ENCODE measurements at places on chromosomes 4 and X.

DNA sequence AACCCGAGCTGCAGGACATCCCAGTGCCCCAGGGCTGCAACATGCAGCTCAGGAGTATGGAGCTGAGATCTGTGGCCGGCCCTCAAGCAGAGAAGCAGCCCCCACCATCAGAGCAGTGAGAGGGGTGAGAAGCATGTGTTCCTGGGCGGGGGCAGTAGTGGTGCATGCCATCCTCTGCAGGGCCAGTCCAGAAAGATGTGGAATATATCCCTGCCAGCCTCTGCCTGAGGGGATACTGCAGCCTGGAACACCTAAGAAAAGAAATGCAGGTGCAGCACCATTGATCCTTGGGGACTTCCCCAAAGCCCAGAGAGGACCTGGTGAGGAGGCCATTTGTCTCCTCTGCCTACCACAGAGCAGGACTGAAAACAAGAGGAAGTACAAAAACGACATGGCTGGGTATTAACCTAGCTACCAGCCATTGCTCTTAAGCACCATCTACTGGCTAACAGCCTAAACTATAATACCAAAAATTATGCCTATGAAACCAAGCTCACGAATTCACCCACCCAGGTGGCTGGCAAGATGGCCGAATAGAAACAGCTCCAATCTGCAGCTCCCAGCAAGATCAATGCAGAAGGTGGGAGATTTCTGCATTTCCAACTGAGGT lies 158.8 kb downstream of the ADGRA3 start:
- DNase-seq = no peak

DNA sequence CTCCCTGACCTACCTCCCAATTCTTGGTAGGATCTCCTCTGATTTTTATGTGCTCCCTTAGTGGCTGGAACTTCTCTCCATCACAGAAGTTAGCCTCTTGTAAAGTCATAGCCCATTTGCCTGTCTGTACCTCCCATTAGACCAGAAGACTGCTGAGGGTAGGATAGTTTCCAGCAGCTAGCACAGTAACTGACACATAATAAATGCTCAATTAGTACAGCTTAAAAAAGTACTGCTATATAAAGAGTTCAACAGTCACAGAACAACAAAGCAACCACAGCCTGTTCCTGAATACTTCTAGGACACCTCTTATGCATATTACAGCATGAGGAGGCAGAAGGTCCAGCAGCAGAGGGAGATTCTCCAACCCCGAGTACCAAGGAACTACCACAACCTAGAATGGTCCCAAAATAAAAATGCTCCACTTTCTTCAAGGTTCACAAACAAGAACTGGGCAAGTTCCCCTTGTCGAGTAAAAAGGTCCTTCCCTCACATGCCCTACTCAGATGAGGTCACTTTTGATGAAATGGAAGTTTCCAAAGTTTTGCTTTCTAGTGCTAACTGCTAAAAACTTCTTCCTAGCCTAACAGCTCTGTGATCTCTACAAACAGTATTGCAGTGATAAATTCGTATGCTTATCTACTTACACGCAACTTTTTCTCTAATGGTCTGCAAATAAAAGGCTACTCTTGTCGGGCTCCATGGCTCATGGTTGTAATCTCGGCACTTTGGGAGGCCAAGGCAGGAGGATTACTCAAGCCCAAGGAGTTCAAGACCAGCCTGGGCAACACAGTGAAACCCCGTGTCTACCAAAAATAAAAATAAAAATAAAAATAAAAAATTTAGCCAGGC lies 12.8 kb downstream of the MECP2 start:
- no peak for DNase-seq

GRCh38 chr4:95213366-95213765 lies 335.4 kb downstream of the UNC5C start:
- DNase-seq = no peak

GRCh38 chr4:143399113-143399949 lies 62.7 kb downstream of the GAB1 start:
- DNase-seq = no peak

DNA sequence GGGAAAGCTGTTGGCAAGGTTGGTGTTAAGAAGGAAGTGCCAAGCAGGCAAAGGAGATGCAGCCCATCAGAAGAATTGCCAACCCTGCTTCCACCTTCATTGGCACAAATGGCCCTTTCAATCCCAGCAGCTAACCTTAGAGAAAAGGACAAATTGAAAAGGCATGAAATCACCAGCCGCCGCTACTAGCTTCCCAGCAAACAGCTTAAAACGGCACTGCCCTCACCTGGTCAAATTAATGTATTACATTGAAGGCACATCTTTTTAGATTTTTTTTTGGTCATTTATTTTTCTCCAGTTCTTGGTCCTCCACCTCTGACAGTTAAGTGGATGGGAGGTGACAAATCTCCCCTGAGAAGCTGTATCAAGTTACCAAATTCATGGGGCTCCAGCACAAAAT lies 51.0 kb upstream of the NHSL2 start:
- DNase-seq = no peak

GRCh38 chr4:5544762-5545161 lies 163.6 kb downstream of the EVC2 start:
- no peak for DNase-seq

DNA sequence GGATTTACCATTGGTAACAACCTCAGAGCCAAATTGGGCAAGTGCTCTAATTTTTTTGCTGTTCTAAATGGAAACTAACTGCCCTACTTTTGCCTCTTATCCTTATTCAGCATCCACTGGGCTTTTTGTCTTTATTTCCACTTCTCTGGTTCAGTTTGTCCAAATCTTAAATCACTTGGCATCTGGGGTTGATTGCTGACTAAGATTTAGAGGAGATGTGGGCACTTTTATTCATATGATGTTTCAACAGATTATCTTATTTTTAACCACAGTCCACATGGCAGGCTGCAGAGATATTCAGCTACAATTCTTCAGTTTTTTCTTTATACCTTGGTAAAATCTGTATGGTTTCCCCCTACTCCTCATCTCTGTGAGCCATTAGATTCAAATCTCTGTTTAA lies 1161.4 kb upstream of the PCDH7 start:
- no peak for DNase-seq

- no peak for DNase-seq
These were observed 934.6 kb upstream of the GRID2 start for GRCh38 chr4:91369116-91369515.

DNA sequence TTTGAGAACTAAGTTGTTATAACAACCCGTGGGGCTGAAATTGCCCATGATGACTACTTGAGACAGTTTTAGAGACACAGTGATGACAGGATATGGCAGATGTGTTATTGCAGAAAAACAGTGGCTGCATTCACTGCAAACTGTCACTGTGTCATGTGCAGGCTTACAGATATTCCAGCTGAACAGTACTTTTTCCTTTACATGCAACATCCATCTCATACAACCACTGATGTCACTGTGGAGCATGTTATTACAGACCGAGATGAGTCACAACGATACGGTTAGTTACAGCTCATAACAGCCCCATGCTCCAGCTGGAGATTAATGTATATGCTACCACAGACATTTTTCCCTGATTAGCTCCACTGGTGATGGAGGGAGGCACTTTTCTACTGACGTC lies 207.4 kb downstream of the TMA16 start:
- DNase-seq = no peak

- no peak for DNase-seq
These were observed 476.3 kb upstream of the ADGRL3 start for GRCh38 chr4:60723796-60724195.

DNA sequence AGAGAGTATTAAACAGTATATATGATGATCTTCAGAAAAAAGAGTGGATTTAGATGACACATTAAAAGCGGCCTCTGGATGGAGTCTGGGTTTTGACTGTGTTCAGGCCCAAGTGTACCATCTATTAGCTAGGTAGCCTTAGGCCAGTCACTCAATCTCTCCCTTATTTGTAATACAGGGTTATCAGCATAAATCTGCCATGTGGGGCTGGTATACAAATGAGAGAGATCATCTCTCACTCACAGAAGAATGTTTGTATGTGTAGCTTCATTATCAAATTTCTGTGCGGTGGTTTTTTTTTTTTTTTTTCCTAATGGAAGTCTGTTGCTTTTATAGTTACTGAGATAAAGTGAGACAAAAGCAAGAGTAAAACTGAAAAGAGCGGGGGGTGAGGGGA lies 12.7 kb downstream of the SLC2A9 start:
- no peak for DNase-seq

DNA sequence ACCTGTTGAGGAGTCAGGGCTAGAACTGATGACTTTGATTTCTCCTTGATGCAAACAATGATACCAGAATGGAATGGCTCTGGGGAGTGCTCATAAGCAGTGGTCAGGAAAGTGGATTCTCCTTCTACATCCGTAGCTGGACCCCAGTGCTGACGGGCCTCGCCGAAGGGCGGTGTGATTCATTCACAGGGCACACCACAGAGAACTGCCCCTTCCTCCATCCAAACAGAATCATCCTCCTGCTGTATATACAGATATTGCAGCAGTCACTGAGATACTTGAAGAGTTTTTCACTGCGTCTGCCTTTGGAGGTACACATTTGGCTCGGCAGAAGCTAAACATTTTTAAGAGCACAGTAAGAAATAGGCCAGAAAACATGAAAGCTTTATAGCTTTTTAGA lies 7.3 kb upstream of the DCTD start:
- no peak for DNase-seq

DNA sequence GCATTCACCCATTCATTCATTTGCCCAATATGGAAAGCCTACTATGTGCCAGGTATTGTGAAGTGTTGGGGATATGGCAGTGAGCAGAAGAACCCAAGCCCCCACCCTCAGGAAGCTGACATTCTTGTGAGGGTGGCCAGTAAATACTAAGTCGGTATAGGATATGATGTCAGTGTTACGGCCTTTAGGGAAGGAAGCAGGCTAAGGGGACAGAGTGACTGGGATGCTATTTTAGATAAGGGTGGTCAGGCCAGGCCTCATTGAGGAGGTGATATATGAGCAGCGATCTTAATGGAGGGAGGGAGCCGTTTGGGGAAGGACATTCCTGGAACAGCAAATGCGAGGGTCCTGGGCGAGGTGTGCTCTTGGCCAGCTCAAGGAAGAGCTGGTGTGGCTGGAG lies 2.0 kb downstream of the ATP6AP1 start:
- DNase-seq = no peak

GRCh38 chr4:123524958-123525628 lies 128.5 kb downstream of the SPRY1 start:
- no peak for DNase-seq

DNA sequence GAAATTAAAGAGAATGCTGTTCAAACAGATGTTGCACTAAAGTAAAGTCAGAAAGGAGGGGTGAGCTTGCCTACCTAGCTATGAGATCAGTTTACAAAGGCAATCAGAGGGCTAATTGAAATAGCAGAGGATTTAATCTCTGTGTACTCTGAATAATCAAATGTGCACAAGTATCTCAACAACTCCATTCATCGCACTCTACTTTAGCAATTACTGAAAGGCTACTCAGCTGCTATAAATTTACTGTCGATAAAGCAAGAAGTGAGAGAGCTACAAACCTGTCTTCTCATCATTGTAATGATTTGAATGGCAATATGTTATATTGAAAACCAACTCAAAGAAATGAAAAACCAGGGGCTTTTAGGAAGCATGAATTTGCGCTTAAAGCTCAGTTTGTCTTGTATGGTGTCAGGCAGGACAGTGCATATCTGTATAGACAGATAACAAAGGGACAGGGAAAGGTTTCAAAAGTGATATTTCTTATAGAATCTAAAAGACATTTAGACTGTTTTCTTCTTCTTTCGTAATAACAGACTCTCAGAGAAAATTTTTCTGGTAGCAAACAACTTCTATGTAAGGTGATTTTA lies 34.8 kb downstream of the GC start:
- DNase-seq = no peak

DNA sequence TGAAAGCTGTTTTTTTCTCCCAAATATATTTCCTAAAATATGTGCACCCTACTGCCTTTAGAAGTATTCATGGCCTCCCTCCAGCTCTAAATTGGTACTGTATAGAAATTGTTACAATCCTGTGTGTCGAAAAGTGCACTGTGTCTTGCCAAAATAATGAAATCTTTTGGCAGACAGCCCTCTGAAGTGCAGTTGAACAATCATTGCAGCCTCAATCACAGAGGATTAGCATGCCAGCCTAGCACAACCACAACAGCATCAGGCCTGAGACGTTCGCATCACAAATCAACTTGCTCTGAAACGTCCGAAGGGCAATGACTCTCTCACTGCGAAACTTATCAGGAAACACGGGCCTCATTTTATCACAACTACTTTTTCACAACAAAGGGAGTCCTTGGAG lies 99.0 kb downstream of the ANOS1 start:
- DNase-seq = no peak

DNA sequence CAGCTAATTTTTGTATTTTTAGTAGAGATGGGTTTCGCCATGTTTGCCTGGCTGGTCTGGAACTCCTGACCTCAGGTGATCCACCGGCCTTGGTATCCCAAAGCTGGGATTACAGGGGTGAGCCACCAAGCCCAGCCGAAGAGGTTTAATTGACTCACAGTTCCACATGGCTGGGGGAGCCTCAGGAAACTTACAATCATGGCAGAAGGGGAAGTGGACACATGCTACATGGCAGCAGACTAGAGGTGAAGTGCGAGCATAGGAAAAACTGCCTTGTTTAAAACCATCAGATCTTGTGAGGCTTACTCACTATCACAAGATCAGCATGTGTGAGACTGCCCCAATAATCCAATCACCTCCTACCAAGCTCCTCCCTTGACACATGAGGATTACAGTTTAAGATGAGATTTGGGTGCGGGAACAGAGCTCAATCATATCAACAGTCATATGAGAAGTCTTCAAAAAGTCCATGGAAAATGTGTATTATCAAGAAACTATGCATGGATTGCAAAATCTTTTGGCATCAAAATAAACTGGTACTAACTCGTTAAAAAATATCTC lies 25.8 kb upstream of the RPL39 start:
- DNase-seq = no peak

- no peak for DNase-seq
These were observed 40.2 kb downstream of the VSIG4 start for GRCh38 chrX:65999563-66000148.

DNA sequence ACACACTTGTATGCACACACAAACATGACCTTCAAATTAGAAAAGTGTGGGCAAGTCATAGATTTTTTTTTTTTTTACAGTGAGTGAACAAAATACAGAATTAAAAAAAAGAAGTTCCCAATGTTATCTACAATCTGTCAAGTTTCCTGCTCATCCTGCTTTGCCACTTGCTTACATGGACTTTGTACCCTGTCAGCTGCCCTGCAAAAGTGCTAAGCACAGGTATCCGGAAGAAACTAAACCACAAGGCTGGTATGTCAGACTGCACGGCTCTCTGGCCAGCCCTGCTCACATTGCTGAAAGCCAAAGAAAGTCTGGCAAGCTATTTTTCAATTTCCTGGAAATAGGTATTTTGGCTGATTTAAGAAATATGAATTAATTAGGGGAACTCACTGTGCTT lies 38.9 kb upstream of the BCLAF3 start:
- no peak for DNase-seq

GRCh38 chr4:88102026-88102425 lies 56.4 kb downstream of the ABCG2 start:
- DNase-seq = no peak

- no peak for DNase-seq
These were observed 92.3 kb downstream of the HS3ST1 start for GRCh38 chr4:11336435-11336834.
